Keratinocyte (primary cell): ENCODE measurements at places on chromosomes 3 and 15. TPM values are rescaled to one million over a fixed set of nuclear protein-coding genes. Genes with fewer than 3 reads are reported as not detected.

The GNL3 gene
- 65.7 to 128 TPM (median 77.4 TPM) in 3 replicates for polyA plus RNA-seq

The DCLK3 gene
- not detected in 3 replicates for polyA plus RNA-seq

The CADM2 gene
- not detected in 3 replicates for polyA plus RNA-seq

The RGMA gene
- polyA plus RNA-seq, result 0.18 to 0.32 TPM (median 0.22 TPM) in 3 replicates

The TRMT10C gene
- 21.6 to 35.5 TPM (median 25.6 TPM) in 3 replicates for polyA plus RNA-seq

The FOXL2NB gene
- polyA plus RNA-seq, result 0.38 to 0.95 TPM (median 0.43 TPM) in 3 replicates

The UMPS gene
- 43.2 to 53.7 TPM (median 51.7 TPM) in 3 replicates for polyA plus RNA-seq

The CLASP2 gene
- polyA plus RNA-seq, result 31.4 to 49.5 TPM (median 34.4 TPM) in 3 replicates
